Naive thymus-derived CD8-positive, alpha-beta T cell (primary cell): ENCODE measurements at places on chromosomes 7 and 10.

GRCh38 chr7:17056491-17057142 lies 174.8 kb upstream of the AGR3 start:
- no peak for DNase-seq
- H3K27me3 ChIP-seq = no peaks in the 10 kb centered on the region
- H3K27ac ChIP-seq = no peak overlapping the region
- no peaks in the 10 kb centered on the region for H3K36me3 ChIP-seq
- H3K4me3 ChIP-seq = no peak overlapping the region

DNA sequence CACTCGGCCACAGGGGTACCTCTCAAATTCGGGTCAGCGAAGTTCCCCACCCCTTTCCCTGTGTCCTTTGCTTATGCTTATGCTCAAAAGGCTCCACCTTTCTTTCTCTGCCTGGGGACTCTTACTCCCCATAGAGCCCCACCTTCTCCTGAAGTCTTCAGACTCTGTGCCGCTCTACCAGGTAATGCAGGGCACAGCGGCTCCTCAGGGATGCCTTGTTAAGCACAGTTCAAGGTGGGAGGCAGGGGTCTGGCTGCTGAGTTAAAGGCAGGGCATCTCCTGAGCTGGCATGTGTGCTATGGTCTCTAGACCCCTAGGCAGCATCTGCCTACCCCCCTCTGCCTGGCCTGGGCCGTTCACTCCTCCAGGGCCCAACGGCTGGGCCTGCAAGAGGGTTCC lies 3.0 kb upstream of the CXCL12 start:
- no peak overlapping the region for H3K4me3 ChIP-seq
- H3K27ac ChIP-seq = no peak overlapping the region
- peaks cover 14% of the 10 kb centered on the region for H3K27me3 ChIP-seq
- DNase-seq = no peak
- no peaks in the 10 kb centered on the region for H3K36me3 ChIP-seq

DNA sequence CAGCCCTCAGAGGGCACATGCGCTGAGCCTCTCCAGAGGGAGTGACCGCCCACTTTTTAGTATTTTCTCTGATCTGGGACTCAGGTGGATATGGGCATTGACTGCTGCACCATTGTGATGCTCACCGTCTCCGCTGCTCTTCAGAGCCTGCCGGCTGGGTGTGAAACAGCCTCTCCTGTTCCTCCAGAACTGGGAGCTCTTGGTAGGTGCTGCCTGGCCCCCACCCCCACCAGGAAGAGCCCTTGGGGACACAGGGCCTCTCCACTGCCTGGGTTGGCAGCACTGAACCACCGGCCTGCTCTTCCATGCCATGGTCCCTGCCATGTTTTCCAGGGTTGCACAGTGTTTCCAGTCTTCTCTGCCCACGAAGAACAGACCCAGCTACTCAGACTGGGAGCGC lies 36.3 kb downstream of the ARHGAP22 start:
- no peaks in the 10 kb centered on the region for H3K27me3 ChIP-seq
- no peaks in the 10 kb centered on the region for H3K36me3 ChIP-seq
- DNase-seq = no peak
- H3K4me1 ChIP-seq = no peaks in the 10 kb centered on the region
- H3K4me3 ChIP-seq = no peak overlapping the region
- no peak overlapping the region for H3K27ac ChIP-seq

- no peaks in the 10 kb centered on the region for H3K36me3 ChIP-seq
- no peak for DNase-seq
- H3K27me3 ChIP-seq = no peaks in the 10 kb centered on the region
- H3K4me1 ChIP-seq = peaks cover 65% of the 10 kb centered on the region
- no peak overlapping the region for H3K4me3 ChIP-seq
- no peak overlapping the region for H3K27ac ChIP-seq
These were observed 24.3 kb downstream of the PDZD8 start for GRCh38 chr10:117350909-117351308.

- no peaks in the 10 kb centered on the region for H3K4me1 ChIP-seq
- H3K4me3 ChIP-seq = no peak overlapping the region
- no peaks in the 10 kb centered on the region for H3K36me3 ChIP-seq
- H3K27ac ChIP-seq = no peak overlapping the region
These were observed 29.4 kb upstream of the LANCL2 start for GRCh38 chr7:55335786-55336185.

GRCh38 chr7:32515890-32516550 lies 20.7 kb downstream of the AVL9 start:
- no peak for DNase-seq
- peak overlapping the region; percentile 74 for H3K27ac ChIP-seq
- peak overlapping the region; percentile 67 for H3K4me3 ChIP-seq

DNA sequence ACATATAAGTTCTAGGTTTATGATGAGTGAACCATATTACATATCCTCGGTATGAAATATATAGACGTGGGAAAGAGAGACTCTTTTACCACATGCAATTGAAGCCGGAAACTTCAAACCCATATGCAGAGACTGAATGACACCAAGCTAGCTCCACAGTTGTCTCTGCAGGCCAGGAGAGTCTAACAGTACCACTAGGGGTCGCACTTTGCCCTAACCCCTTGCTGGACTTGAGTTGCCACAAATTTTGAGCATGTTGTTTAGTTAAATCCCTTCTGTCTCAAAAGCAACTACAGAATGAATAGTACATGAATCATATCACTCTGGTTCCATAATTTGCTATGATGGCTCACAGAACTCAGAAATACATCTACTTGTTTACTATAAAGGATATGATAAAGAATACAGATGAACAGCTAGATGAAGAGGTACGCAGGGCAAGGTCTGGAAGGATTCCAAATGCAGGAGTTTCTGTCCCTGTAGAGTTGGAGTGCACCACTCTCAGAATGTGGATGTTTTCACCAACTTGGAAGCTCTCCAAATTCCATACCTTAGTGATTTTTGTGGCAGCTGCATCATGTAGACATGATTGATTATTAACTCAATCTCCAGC lies 112.4 kb upstream of the YAE1 start:
- no peak overlapping the region for H3K4me3 ChIP-seq
- DNase-seq = peak; percentile 31
- H3K4me1 ChIP-seq = peaks cover 1% of the 10 kb centered on the region
- no peak overlapping the region for H3K27ac ChIP-seq

DNA sequence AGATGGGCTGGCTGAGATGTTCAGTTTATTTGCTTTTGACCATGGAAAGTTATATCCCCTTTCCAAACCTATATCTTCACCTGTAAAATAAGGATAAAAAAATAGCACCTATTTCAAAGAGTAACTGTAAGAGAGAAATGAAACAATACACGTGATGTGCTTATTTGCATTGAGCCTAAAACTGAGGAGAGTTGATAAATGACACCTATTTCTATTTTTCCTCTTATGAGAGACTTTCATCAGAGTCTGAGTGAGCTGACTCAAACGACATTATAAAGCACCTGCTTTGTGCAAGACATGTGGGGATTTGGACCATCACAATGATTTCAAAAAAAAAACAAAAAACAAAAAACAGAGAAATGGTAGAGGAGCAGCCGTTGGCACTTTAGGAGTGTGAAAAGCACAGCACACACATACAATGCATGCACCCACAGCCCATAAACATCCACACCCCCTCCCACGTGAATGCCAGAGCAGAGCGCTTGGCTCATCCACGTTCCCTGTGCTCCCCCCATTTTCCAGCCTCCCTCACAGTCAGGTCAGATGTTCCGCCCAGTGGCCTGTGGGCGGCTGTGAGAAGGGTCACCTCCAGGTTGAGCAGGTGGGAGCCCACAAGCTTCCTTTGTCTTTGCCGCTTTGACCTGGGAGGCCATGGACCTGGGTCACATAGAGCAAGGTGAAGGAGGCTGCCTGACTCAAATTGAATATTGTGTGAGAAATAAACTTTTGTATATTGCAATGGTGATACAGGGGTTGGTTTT lies 253.2 kb upstream of the ZNF32 start:
- no peak for DNase-seq
- no peak overlapping the region for H3K27ac ChIP-seq
- no peak overlapping the region for H3K4me3 ChIP-seq
- H3K36me3 ChIP-seq = no peaks in the 10 kb centered on the region
- H3K27me3 ChIP-seq = peaks cover 9% of the 10 kb centered on the region
- no peaks in the 10 kb centered on the region for H3K4me1 ChIP-seq

- H3K27me3 ChIP-seq = peaks cover 3% of the 10 kb centered on the region
- H3K4me3 ChIP-seq = no peak overlapping the region
- DNase-seq = no peak
- no peak overlapping the region for H3K27ac ChIP-seq
- no peaks in the 10 kb centered on the region for H3K4me1 ChIP-seq
These were observed 70.1 kb upstream of the COL1A2 start for GRCh38 chr7:94324380-94325121.
